Suprapubic skin (tissue), 4 donors: ENCODE measurements at places on chromosomes 13 and 19. TPM values are rescaled to one million over a fixed set of nuclear protein-coding genes. Genes with fewer than 3 reads are reported as not detected.

The ALG5 gene
- total RNA-seq, result 20.0 TPM

The ATP4B gene
- not detected for total RNA-seq

GRCh38 chr19:45356760-45357444 is 13.5 kb downstream of the ERCC2 start:
- DNase-seq, result no peak
- no peak overlapping the region for H3K27ac ChIP-seq
- H3K27me3 ChIP-seq, result no peaks in the 10 kb centered on the region
- peaks cover 49% of the 10 kb centered on the region for H3K36me3 ChIP-seq
- no peak overlapping the region for H3K4me3 ChIP-seq

DNA sequence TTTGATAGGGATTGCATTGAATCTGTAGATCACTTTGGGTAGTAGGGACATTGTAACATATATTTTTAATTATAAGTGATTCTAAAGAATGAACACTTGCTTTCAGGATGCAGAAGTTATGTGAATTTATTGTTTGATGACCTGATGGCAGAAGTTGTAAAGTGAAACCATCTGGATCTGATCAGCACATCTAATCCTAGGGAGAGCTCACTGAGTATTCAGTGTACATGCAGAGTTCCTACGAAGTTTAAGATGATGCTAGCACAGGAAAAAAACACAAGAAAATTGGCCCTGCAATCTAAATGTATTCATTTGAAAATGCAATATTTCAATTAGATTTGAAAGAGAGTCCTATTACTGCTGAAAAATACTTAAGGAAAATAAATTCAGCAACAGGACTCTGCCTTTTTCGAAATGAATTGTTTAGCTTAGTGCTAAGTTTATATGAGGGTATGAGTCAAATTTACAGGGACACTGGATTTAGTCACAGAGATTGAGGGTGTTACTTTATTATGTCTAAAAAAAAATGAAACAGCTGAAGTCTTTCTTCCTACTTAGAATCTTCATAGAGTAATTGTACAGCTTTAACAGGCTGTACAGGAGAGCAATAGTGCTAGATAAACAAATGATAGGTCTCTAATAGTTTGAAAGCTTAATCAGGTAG is 385.7 kb downstream of the DCT start:
- DNase-seq, result no peak
- no peak overlapping the region for H3K4me3 ChIP-seq
- H3K27me3 ChIP-seq, result no peaks in the 10 kb centered on the region
- no peak overlapping the region for H3K27ac ChIP-seq
- no peaks in the 10 kb centered on the region for H3K4me1 ChIP-seq
- H3K36me3 ChIP-seq, result no peaks in the 10 kb centered on the region
